ENCODE measurements at places on chromosomes 2 and 18. TPM values are rescaled to one million over a fixed set of nuclear protein-coding genes. Genes with fewer than 3 reads are reported as not detected.
A peak's percentile ranks its signal among the peaks of the same experiment; 100 is the strongest.

Gene MALL
- total RNA-seq, result 1.1 TPM

Gene RMND5A
- 41.2 TPM for total RNA-seq

GRCh38 chr18:59918320-59918755, 18.5 kb downstream of the PMAIP1 start:
- peak; percentile 85 for DNase-seq

DNA sequence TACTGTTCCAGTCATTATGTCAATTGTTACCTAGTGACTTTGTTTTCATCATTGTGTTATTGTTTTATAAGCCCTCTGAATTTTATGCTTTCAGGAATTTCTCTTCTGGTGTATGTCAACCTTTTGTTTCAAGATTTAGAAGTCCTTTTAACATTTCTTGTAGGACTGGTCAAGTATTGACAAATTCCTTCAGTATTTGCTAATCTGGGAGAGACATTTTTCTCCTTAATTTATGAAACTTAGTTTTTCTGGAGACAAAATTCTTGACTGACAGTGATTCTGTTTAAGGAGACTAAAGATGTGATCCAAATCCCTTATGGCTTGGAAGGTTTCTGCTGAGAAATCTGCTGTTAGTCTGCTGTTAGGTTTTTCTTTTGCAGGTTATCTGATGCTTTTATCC, 84.9 kb upstream of the NT5C1B start:
- DNase-seq, result no peak

Gene MC4R
- total RNA-seq, result not detected

DNA sequence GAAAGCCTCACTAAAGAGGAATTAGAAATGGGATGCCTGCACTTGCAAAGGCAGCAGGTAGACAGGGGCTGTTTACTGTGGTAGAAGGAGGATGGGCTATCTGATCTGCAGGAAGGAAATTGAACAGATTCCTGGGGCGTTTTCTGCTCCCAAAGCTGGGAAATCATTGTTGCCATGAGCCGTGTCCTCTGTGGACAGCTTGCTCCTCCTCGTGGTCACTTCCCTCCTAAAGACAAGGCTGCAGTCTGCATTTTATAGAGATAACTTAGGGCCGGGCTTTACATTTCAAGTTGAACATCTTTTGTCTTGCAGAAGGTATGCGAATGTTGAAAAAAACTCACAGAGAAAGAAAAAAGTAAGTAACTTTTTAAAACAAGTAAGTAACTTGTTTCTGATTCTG, 50.9 kb downstream of the DCDC2C start:
- no peak for DNase-seq

Gene TUBB6
- total RNA-seq, result 164 TPM

Gene C2orf81
- 2.7 TPM for total RNA-seq

Gene C18orf54
- 1.6 TPM for total RNA-seq

DNA sequence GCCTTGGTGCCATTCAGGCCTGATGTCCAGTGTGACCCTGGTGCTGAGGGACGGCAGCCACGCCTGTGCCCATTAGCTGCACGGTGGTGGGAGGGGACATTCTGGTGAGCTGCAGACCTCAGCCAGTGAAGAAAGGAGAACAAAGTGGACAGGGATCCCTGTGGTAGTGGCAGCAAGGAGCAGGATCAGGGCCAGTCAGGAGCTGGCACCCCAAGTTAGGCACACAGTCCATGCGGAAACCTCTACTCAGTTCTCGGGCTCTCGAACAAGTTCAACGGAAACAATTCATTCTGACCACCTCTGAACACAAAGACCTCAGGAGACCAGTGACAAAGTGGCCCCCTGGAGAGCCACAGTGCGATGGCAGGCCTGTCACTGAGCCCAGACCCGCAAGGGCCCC, 30.1 kb downstream of the COA5 start:
- DNase-seq, result no peak

GRCh38 chr2:102435741-102436140, 12.8 kb downstream of the IL18RAP start:
- no peak for DNase-seq

- no peak for DNase-seq
These were observed 344.0 kb upstream of the VWC2L start for GRCh38 chr2:214066862-214067261.

DNA sequence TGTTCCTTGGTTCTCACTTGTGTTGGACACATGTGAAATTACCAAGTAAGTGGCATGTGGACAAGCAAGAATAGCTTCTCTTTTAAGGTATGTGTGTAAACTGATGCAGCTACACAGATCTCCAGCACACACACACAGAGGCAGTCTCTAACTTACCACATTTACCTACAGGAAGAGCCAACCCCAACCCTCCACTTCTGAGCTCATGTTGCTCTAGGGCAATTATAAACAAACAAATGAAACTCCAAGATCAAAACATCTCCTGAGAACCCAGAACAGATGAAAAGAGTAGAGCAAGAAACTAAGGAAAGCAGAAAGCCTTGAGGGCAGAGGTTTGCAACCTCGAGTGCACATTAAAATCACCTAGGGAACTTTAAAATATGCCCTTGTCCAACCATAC, 16.0 kb upstream of the TMEM37 start:
- no peak for DNase-seq

Gene RESP18
- total RNA-seq, result not detected

- no peak for DNase-seq
These were observed 26.8 kb upstream of the HAAO start for GRCh38 chr2:42819160-42819559.

DNA sequence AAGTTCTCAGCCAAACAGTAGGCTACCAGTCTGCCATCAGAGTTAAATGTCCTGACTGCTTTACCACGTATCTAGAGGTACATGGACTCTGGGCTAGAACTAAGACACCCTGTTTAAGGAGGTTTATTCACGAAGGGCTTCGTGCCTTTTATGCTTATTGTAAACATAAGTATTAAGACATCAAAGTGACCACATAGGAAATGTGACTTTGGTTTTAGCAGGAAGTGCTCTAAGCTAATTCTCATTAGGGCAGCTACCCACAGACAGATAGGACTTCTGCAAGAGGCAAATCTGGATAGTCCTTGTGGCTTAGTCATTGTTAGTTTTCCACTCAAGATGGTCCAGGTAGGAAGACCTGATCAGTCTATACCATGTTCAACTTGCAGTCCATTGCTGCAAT, 233.3 kb upstream of the MGAT5 start:
- peak; percentile 0 for DNase-seq

- no peak for DNase-seq
These were observed 86.4 kb upstream of the SLC35G4 start for GRCh38 chr18:11522992-11523391.

- DNase-seq, result no peak
These were observed 226.3 kb upstream of the SPHKAP start for GRCh38 chr2:228407821-228408220.

Gene TAF4B
- total RNA-seq, result 14.8 TPM

Gene NEU4
- total RNA-seq, result 9.2 TPM

GRCh38 chr18:45221363-45221762, 393.9 kb upstream of the SLC14A2 start:
- no peak for DNase-seq

- DNase-seq, result no peak
These were observed 123.0 kb upstream of the PKDCC start for GRCh38 chr2:41924709-41925408.

DNA sequence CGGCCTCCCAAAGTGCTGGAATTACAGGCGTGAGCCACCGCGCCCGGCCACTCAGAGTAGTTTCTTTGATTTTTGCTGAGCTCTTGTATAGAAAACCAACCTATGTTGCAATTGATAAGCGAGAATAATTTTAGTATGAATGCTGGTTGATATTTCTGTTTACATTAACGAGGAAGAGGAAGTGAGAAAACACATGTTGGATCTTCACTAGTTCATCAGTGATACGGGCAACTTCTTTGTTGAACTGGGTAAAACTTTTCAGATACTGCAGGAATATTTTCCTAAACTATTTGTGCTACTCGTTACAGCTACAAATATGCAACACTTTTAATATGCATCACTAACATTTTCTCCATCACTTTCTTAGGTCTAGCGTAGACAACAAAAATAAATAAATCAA, 67.9 kb upstream of the SLC25A52 start:
- no peak for DNase-seq

GRCh38 chr2:170369894-170370293, 191.9 kb downstream of the MYO3B start:
- no peak for DNase-seq

- no peak for DNase-seq
These were observed 194.0 kb downstream of the ZFP36L2 start for GRCh38 chr2:43032213-43033015.

DNA sequence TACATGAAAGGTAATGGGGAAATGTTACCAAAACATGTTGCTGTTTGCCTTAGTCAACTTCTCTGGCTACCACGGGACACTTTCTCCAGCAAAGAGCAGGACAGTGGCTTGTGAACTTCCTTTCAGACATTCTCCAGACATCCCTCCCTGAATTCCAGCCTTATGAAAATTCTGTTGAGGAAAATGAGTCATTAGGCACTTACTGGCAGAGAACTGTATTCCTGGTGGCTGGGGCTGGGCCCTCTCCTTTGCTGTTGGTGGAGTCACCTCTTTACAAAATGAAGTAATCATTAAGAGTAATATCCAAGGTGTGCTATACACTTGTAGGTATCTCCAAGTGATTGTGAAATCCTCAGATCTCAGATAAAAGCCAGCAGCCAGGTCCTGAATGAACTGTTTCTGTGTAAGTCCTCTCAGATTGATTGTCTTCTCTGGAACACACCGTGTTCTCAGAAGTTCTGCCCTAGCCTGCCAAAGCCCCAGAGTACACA, 1.3 kb upstream of the FAP start:
- DNase-seq, result no peak

Gene DNER
- not detected for total RNA-seq

DNA sequence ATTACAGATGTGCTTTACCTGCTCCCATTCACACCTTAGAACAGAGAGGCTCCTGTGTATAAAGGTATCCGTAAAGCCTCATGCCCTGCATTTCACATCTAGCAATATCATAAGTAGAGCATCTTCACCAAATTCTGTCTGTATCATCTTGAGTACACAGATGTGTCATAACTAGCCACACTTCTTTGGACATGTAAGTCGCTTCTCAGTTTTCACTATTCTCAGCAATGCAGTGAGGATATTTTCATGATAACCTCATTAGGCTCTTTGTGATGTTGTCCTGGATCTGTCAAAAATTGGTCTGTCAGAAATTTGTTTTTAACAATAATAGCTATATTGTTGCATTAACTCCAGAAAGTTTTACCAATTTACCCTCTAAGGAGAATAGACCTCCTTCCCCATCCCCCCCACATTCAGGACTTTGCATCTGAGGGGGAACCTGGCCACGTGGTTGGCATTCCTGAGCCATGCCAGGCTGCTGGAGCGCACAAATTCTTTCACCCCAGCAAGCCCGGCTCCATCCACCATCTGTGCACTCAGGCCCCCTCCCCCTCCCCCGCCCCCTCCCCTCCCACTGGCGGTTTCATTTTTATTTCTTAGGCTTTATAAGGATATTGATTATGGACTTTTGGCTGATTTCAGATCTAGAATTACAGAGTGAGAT, 34.1 kb downstream of the AGAP1 start:
- no peak for DNase-seq

GRCh38 chr2:235054475-235054874, 102.7 kb downstream of the SH3BP4 start:
- no peak for DNase-seq

GRCh38 chr2:68282811-68283418, 30.6 kb upstream of the PPP3R1 start:
- no peak for DNase-seq

DNA sequence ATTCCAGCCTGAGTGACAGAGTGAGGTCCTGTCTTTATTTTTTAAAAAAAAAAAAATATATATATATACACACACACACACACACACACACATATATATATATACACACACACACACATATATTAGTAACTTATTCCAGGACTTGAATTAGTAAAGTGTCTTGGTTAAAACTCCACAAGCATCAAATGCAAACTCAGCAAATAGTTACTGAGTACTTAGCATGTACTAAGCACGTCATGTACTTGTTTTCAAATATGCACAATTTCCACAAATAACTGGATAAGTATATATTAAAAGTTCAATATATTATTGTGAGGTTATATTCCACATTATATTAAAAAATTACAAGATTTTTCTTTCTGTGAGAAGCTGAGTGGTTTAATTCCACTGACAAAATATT, 304.7 kb downstream of the ZEB2 start:
- DNase-seq, result no peak

Gene AKAIN1
- not detected for total RNA-seq

DNA sequence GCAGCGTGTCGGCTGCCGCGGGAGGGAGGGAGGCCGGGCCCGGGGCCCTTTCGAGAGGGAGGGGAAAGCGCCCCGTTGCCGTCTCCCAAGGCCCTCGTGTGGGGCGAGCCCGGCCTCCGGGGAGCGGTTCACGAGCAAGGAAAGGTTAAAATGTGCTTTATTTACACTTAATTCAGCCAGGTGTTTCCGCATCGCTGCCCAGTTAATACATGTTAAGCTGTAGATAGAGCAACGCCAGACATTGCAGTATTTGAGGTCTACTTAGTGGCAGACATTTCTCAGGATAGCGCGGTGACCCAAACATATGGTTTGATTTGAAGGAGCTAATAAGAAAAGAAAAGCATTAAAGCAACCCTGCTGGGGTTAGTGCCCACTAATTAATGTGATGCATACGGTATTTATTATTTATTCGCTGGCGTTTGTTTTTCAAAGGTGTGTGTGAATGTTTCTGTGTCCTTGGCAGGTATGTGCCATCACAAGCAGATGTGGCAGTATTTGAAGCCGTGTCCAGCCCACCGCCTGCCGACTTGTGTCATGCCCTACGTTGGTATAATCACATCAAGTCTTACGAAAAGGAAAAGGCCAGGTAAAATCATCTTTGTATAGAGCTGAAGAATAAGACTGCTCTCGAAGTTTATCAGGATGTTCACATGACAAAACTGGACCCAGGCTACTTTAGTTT, 571 bp downstream of the EEF1B2 start:
- peak; percentile 59 for DNase-seq

DNA sequence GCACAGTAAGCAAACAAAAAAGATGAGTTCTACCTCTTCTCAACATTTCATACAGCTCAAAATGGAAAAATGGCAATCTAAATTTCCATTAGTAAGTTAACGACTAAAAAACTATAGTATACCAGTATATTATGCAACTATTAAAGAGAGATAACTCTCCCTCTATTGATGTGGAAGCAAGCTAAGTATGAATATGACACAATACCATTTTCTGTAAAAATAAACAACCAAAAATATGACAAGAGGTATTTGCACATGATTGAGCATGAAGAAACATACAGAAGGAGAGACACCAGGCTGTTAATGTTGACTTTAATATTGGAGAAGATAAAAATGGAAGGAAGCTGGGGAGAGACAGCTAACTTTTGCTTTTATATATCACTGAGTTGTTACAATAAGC, 103.5 kb upstream of the ARL5A start:
- DNase-seq, result no peak

GRCh38 chr18:6428851-6429395, 14.2 kb upstream of the L3MBTL4 start:
- no peak for DNase-seq

DNA sequence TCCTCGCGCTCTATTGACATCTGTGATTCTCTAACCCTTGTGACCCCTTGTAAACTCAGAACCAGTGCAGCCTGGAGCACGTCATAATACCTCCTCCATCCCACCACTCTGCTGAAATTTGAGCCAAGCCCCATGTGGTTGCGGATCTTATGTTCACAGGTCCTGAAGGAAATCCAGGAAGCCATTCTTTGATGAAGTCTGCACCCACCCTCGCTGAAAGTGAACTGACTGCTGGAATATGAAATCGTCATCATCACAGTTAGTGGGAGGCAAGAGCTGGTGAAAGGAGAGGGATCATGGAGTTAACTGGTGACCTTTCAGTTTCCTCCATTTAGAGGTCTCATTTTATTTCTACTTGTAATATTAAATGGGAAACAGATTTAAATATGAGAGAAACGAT, 21.6 kb downstream of the ZEB2 start:
- no peak for DNase-seq

Gene GAREM2
- 0.54 TPM for total RNA-seq

GRCh38 chr2:65232636-65233035, 5.0 kb downstream of the ACTR2 start:
- DNase-seq, result peak; percentile 41

Data from hematopoietic multipotent progenitor cell (in vitro differentiated cells).